Fibroblast of the aortic adventitia (primary cell): ENCODE measurements at places on chromosomes 11 and 22. TPM values are rescaled to one million over a fixed set of nuclear protein-coding genes. Genes with fewer than 3 reads are reported as not detected.

DNA sequence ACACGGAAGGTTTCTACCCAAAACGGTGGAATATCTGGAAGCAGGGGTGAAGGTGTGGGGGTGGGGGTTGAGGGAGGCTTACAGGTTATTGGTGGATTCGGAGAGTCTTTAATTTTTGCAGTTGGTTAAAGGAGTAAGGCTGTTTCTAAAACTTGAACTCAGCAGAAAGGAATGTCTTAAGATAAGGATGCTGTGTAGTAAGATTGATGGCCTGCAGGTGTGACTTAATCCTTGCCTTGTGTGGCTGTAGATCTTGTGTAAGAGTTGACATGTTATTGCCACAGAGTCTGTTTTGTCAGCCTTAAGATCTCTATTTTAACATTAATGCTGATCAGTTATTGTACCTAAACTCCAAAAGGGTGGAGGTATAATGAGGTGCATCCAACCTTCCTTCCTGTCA lies 16.4 kb upstream of the OR6M1 start:
- peak; percentile 2 for DNase-seq

DNA sequence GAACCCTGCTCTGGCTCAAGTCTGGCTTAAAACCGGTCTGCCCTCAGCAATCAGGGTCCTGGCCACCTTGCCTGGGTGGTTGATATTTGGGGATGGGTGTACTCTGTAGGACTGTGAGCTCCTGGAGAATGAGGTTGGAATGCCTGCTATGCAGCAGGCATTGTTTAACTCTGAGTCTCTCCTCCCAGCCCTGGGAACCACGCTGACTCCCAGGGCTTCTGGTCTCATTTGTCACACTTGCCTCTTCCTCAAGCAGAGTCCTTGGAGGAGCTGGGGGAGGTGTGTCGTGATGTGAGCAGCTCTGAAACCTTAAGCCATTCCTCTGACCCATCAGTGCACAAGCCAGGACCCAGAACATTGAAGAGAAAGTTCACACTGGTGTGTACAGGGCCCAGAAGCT lies 340.1 kb downstream of the MN1 start:
- DNase-seq, result peak; percentile 85

GRCh38 chr11:78652843-78653239 lies 78.2 kb upstream of the NARS2 start:
- no peak for DNase-seq

DNA sequence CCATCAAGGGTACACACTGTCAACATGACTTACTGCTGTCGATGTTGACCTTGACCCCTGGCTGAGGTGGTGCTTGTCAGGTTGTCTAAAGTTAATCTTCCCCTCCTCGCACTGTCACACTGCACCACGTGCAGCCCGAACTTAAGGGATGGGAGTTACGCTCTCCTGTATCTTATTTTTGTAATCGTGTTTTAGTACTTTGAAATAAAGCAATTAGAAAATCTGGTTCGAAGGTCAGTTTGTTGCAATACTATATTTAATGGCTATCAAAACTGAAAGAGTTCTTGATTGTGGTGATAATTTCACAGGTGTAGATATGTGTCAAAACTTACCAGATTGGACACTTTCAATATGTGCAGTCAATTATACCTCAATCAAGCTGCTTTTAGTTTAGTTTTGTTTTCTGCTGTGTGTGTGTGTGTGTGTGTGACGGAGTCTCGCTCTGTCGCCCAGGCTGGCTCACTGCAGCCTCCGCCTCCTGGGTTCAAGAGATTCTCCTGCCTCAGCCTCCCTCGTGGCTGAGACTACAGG lies 10.7 kb upstream of the ST14 start:
- no peak for DNase-seq

DNA sequence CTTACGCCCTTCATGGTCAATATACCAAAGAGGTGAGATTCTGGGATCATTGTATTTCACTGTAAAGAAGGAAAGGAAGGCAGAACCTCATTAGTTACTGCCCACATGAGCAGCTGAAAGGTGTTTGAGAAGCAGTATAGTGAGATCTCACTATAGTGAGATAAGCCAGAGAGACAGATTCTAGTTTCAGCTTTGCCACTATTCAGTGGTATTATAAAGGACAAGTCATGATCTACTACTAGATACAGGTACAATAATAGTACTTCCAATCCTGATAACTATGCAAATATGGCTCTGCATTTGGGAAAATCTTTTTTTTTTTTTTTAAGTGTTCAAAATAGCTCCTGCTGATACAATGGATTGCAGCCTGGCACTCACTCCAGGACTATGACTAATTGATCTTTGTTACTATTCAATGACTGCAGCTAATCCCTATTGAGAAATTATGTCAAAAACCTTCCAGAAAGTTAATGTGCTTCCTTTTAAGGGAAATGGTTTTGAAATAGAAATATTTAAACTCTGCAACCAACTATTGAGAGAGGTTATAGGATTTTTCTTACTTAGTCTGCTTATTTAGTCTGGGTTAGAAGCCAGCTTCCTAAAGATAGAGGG lies 8.3 kb upstream of the DLAT start:
- peak; percentile 83 for DNase-seq

DNA sequence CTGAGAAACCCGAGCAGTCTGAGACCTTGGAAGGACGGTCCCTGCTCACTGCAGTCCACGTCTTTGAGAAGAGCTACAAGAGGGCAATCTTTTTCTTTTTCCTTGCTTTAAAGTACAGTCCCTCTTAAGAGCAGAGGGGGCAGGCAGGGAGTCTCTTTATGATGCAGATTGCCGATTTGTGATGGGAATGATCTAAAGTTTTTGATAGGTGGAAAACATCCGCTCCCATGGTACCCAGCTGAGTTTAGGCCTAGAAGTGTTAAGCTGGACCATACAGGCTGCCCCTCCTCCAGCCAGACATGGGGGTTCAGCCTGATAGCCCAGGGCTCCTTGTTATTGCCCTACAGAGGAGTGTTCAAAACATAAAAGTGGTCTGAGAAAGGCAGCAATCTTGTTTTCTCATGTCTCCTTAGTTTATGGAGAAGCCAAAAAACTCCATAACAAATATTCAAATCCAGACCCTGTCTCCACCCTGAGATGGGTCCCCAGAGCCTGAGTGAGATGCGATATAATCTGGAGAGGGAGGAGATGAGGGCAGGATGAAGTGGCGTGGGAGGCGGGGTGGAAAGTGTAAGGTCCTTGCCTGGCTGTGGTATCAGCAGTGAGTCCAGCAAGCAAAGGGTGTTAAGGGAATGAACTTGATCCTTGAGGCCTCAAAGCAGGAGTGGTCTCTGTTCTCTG lies 135.1 kb downstream of the FDX1 start:
- DNase-seq, result no peak

DNA sequence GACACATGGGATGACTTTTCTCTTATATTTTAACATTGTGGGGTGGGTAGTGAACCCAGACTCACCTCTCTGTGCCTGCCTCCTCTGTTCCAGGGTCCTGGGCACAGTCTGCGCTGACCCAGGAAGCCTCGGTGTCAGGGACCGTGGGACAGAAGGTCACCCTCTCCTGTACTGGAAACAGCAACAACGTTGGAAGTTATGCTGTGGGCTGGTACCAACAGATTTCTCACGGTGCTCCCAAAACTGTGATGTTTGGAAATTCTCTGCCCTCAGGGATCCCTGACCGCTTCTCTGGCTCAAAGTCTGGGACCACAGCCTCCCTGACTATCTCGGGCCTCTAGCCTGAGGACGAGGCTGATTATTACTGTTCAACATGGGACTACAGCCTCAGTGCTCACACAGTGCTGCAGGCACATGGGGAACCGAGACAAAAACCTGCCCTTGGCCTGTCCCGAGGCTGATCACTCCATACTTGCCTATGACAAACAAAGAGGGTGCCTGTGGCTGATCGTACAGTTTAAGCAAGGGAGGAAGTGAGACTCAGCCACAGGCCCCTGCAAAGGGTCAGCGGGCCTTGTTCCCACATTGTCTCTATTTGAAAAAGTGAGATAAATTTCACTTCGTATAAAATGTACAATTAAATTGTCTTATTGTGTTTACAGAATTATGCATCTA lies 43.7 kb upstream of the TOP3B start:
- no peak for DNase-seq

DNA sequence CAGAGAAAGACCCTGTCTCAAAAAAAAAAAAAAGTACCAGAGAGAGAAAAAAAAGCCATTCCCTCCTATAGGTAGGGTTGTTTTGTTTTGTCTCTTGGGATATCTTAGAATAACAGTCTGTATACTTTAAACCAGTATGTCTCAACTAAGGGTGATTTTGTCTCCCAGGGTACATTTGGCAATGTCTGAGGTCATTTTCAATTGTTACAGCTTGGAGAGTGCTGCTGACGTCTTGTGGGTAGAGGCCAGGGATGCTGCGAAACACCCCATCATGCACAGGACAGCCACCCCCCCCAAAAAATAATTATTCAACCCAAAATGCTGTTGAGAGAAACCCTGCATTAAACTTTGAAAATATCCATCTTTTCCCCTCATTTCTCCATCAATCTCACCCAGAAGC lies 56.1 kb upstream of the CRTAM start:
- no peak for DNase-seq

- DNase-seq, result peak; percentile 6
Measured at GRCh38 chr11:106133529-106133928, 56.1 kb downstream of the AASDHPPT start.

GRCh38 chr11:121538054-121538453 lies 85.3 kb upstream of the SORL1-AS1 start:
- no peak for DNase-seq

DNA sequence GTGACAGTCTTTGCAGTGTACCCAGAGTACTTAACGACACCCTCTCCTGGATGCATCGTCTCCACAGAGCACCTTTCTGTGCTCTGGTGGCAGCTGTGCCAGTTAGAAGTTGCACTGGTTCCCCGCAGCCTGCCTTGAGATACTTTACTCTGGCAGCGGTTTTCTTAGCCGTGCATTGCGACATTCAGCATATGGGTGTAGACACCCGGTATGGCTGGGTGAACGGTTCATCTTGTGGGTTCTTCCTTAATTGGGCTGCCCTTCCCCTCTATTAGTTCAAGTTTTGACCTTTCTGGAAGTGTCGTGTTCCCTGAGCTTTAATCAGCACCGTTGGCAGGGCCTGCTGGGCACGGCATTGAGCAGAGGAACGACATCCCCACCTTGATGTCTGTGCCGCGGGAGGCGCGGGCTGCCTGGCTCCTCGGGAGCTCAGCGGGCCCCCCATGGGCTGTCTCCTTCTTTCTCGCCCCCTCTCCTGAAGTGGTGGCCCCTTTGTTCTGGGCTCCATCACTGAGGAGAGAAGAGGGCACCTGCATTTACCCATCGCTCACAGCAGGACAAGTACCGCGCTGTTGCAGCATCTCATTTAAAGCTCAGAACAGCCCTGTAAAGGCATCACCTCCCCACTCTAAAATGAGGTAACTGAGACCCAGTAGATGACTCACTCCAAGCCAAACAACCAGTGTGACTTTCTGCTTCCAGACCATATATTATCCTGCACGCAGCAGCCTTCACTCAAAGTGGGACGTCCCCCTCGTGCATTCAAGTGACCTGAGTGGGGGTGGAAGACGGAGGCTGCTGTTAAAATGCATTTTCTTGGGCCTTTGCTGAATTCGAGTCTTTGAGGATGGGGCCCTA lies 13.3 kb downstream of the FAM83F start:
- DNase-seq, result no peak

- no peak for DNase-seq
Measured at GRCh38 chr11:112322173-112322790, 61.6 kb upstream of the PLET1 start.

DNA sequence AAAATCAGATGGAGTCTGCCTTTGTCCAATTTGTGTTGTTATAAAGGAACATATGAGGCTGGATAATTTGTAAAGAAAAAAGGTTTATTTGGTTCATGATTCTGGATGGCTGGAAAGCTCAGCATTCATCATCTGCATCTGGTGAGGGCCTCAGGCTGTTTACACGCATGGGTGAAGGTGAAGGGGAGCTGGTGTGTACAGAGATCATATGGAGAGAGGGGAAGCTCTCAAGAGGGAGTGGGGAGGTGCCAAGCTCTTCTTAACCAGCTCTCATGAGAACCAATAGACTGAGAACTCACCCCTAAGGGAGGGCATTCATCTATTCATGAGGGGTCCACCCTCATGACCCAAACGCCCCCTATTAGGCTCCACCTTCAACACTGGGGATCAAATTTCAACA lies 40.0 kb downstream of the NEU3 start:
- DNase-seq, result no peak

DNA sequence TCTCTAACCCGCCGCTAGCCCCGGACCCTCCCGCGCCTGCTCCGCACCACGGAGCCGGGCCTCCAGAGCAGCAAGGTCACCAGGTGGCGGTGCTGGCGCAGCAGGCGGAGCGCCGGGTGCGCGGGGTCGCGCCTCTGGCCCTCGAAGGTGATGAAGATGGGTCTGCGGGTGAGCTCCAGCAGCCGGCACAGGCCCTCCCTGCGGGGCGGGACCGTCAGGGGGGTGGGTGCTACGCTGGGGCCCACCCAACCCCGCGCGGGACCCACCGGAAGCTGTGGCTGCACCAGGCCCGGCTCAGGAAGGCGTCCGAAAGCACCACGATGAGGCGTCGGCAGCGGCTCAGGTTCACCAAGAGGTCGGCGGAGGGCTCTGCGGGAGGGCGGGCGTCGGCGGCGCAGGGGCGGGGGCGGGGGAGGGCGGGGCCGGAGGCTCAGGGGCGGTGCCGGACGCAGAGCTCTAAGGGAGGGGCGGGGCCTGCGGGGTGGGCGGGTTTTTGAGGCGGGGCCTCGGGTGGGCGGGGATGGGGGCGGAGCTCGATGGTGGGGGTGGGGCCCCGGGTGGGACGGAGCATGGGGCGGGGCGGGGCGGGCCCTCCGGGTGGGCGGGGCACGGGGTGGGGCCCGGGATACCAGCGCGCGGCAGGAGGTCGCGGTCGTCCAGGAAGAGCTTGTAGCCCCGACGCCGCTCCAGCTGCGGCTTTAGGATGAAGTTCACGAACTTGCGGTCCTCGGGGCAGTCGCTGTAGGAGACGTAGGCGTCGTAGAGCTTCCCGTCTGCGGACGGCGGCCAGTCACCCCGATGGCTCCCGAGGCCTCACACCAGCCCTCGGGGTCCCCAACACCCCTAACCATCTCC lies 7.8 kb downstream of the SIGIRR start:
- DNase-seq, result peak; percentile 77

- DNase-seq, result peak; percentile 87
Measured at GRCh38 chr11:119432484-119433357, 9.7 kb upstream of the THY1 start.

GRCh38 chr22:50219800-50220602 lies 19.2 kb downstream of the SELENOO start:
- DNase-seq, result no peak

OR8J3 gene
- total RNA-seq, result not detected in 2 replicates

MAJIN gene
- not detected in 2 replicates for total RNA-seq

OVOL1 gene
- not detected in 2 replicates for total RNA-seq

CLDN5 gene
- 0.27 and 1.6 TPM in 2 replicates for total RNA-seq

MMP13 gene
- not detected in 2 replicates for total RNA-seq

F2 gene
- not detected in 2 replicates for total RNA-seq

OR5B21 gene
- not detected in 2 replicates for total RNA-seq

TBX1 gene
- 2.8 TPM in 1 of 2 replicates, not detected in the other for total RNA-seq

IFITM10 gene
- 2.2 and 5.9 TPM in 2 replicates for total RNA-seq
